ENCODE measurements at places on chromosomes 1 and 21.

DNA sequence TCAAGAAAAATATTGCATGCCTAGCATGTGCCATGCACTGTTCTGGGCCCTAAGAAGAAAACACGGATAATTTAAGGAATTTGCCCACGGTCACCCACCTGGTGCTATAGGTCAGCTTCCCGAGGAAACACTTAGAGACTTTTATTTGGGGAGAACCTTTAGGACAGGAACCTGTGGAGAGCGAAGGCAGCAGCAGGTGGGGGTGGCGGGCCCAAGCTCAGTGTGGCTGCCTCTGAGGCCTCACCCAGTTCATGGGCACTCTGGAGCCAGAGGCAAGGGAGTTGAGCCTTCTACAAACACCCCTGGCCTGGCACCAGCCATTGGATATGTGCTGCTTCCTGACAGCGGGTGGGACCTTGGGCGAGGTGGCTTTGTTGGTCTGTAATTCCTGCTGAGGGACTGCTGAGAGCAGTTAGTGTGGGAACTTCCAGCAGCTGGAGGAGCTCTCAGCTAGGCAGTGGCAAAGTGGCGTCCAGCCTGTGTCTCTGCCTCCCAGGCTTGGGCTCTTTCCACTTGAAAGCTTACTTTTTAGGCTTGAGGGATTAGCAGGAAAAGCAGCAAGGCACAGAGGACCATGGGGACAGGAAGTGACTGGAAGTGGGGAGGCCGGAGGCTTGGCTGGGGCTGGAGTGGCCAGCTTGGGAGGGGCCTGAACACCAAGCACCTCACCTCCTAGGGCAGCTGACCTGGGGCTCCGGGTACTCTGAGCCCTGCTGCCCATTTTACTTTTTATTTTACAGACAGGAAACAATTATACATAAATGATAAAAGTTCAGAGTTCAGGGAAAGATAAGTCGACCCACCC, 19.1 kb downstream of the MRPL37 start:
- no peak for DNase-seq

DNA sequence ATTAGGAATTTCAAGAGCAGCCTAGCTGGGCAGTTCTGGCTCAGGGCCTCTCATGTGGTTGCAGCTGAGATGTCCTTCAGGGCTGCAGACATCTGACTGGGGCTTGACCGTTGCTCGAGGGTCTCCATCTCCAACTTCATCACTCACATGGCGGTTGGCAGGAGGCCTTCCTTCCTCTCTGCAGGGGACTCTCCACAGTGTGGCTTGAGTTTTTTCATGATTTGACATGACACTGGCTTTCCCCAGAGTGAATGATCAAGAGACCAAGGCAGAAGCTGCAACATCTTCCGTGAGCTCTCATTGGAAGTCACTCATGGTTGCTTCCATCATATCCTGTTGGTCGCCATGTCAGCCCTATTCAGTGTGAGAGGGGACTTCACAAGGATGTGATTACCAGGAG, 74.6 kb downstream of the RUNX3 start:
- no peak for DNase-seq

DNA sequence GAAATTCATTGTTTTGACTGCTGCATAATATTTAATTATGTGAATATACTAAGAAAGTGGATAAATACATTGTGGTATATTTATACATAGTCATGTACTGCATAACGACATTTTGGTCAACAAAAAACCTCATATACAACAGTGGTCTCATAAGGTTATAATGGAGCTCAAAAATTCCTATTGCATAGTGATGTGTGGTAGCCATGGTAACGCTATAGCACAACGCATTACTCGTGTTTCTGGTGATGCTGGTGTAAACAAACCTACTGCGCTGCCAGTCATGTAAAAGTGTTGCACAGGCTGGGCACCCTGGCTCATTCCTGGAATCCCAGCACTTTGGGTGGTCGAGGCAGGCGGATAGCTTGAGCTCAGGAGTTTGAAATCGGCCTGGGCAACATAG, 52.6 kb upstream of the NHLH2 start:
- no peak for DNase-seq

- no peak for DNase-seq
Observed at GRCh38 chr21:36883532-36884486, 82.7 kb downstream of the HLCS start.

DNA sequence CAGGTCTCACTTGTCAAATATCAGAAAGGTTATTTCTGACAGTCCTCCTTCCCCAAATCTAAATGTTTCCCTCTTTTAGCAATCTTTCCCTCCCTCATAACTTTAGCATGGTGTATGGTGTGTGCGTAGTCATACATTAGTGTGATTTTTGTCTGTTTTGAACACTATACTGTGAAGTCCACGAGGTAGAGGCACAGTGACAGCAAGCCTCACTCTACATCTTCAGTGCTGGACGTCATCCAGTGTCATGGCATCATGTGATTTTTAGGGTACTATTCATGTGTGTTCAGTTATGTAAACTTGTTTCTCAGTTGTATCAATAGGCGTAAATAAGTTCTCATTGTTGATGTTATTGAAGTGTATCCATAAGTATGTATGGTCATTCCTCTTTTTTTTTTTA, 39.1 kb downstream of the DYRK1A start:
- no peak for DNase-seq

DNA sequence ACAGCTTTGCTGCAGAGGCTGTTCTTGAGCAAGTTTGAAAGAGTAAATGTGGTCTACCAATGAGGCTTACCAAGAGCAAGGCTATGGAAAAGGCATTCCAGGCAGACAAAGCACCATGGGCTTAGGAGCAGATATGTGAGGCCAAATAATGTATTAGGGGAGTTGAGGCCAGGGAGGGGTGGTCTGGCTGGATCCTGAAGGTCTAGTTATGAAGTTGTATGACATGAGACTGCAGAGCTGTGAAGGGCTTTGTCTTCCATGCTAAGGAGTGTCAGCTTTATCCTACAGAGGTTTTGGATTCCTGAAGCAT, 51.8 kb upstream of the TSPAN2 start:
- DNase-seq = no peak

DNA sequence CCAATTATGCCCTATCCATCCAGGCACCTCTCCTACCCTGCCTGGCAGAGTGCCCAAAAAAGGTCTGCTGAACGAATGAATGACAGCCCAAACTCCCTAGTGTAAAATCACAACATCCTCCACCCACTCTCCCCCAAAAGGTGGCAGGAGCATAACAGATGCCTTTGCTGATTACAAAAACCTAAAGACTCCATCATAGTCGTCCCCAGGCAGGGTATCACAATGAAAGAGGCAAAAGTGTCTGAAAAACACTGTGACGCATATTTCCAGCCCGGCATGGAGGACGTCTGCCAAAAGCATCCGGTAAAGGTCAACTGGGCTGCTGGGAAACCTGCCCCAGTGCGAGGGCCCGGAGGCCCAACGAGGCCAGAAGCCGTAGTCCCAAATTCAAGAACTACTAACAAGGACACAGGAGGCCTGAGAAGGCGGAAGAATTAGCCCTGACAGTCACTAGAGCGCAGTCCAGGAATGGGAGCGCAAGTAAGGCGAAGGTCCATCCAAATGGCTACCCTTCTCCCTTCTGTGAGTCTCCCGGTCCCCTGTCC, 576 bp downstream of the SMIM12 start:
- DNase-seq = no peak

DNA sequence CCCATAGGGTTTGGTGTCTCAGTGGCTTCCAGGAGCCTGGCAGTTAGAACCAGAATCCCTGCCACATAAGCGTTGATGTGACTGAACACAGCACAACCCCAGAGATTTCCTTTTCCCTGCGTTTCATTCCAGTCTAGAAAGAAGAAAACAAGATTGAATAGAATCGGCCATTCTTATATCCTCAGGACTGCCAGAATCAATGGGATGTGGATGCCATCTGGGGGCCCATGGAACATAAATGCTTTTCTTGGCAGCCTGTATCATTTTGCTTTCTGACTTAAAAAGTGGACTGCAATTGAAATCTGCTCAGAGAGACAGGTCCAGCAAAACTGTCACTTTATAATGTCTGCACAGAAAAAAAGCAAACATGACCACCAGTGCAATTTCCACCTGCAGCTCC, 80.3 kb downstream of the DISC1 start:
- no peak for DNase-seq

DNA sequence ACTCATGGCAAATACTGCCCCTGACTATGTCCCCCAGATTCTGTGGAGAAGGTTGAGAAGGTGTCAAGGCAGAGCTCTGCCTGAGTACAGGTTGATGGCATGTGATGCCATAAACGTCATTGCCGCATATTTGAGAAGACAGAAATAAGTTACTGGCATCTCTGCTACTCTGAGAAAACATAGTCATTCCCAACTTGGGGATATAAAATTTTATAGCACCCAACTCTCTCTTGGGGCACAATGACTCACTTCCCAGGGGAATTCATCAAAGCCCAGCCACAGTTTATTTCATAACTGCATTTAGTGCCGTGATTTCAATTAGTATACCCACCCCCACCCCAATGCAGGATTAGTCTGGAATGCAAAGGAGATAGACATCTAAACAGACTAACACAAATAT, 101.9 kb upstream of the TNR start:
- DNase-seq = no peak

GRCh38 chr1:24424990-24425389, 9.4 kb downstream of the NIPAL3 start:
- DNase-seq = no peak

Data from BJ (cell line).